Activated CD4-positive, alpha-beta T cell treated with anti-CD3 and anti-CD28 coated beads, Interleukin-2, amount 10 ng/mL, durations not matched to agents 7 days and 5 days (primary cell): ENCODE measurements at places on chromosomes 3 and 15. TPM values are rescaled to one million over a fixed set of nuclear protein-coding genes. Genes with fewer than 3 reads are reported as not detected.
A peak's percentile ranks its signal among the peaks of the same experiment; 100 is the strongest.

The HYAL1 gene
- 0.07 TPM for total RNA-seq

The NR1I2 gene
- total RNA-seq, result not detected

The BTLA gene
- total RNA-seq, result 43.1 TPM

The IGSF11 gene
- total RNA-seq, result 2.0 TPM

The GPR149 gene
- total RNA-seq, result not detected

The ADAM10 gene
- 140 TPM for total RNA-seq

The EFHB gene
- 0.33 TPM for total RNA-seq

- H3K36me3 ChIP-seq, result peaks cover 93% of the 10 kb centered on the region
- peaks cover 90% of the 10 kb centered on the region for H3K4me1 ChIP-seq
- no peak overlapping the region for H3K4me3 ChIP-seq
- no peaks in the 10 kb centered on the region for H3K27me3 ChIP-seq
Observed at GRCh38 chr3:16373341-16373946, 108.4 kb downstream of the OXNAD1 start.

DNA sequence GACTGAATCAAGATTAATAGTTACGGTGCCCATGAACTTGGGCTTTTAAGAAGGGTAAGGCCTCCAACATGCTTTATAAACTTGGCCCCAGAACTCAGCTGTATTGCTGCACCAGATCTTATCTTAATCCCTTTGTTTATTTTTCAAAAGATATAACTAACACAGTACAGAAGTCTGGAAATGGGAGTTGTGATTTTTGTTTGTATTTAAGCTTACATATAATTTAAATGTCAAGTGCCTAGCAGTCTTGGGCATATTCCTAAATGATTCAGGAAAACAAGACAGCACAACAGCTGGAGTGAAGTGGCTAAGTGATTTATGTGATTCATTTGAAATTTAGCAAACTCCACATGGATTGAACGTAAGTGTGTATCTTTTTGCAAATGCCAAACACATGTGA lies 56.2 kb downstream of the NBEAL2 start:
- no peaks in the 10 kb centered on the region for H3K27me3 ChIP-seq
- peaks cover 57% of the 10 kb centered on the region for H3K36me3 ChIP-seq
- DNase-seq, result no peak
- peak overlapping the region; percentile 6 for H3K27ac ChIP-seq

- peak; percentile 53 for DNase-seq
- no peaks in the 10 kb centered on the region for H3K36me3 ChIP-seq
- peaks cover 11% of the 10 kb centered on the region for H3K4me1 ChIP-seq
- no peak within 1 kb of the TSS for H3K27ac ChIP-seq
- peak within 1 kb of the TSS; percentile 75 for H3K4me3 ChIP-seq
Observed at GRCh38 chr3:171809861-171810628, at the start of gene PLD1. TSS of gene PLD1 (minus strand) at chr3:171810483. CDS start at chr3:171738051, 72,432 bp downstream.

DNA sequence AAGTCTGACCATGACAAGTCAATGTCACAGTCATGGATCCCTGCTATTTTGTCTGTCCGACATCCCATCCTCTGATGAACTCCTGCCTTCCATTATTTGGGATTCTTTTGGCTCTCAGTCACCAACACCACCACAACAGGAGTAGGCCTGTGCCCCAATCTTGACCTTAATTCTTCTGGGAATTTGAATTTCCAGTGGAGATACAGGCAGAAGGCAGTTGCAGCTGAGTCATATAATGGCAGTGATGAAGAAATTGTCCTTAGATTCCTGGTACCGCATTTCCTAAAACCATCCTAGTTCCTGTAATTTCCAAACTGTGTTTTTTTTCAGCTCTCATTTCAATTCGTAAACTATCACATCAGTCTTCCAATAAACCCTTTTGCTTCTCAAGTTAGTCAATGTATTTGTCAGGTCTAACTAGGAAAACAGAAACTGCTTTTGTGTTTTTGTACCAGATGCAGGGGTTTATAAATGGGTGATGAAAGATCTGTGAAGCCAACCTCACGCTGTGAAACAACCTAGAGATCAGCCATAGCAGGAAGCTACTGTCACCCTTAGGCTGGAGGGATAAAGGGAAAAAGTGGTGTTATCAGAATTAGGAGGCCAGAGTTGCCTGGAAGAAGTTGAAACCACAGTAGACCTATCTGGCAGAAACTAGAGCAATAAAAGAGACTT lies 126.3 kb upstream of the TMEM108 start:
- no peaks in the 10 kb centered on the region for H3K27me3 ChIP-seq
- no peak overlapping the region for H3K27ac ChIP-seq

- peak overlapping the region; percentile 97 for H3K4me3 ChIP-seq
- H3K36me3 ChIP-seq, result peaks cover 23% of the 10 kb centered on the region
- peak overlapping the region; percentile 96 for H3K27ac ChIP-seq
- peak; percentile 82 for DNase-seq
- H3K27me3 ChIP-seq, result no peaks in the 10 kb centered on the region
- peaks cover 80% of the 10 kb centered on the region for H3K4me1 ChIP-seq
Observed at GRCh38 chr3:16511681-16512434, 1.6 kb downstream of the RFTN1 start.

DNA sequence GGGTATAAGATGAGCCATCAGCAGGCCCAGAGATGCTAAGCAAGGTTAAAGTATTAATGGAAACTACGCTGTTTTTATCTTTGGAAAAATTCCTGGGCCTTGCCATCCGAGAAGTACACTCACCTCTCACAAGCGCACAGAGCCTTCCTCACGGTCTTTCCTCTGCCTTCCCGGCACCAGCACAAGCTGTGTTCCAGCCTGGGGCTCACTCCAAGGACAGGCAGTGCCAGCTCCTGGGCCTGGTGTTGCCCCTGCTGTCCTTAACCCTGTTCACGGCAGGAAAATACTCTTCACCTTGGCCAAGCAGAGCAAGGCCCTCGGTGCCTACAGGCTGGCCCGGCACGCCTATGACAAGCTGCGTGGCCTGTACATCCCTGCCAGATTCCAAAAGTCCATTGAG lies 14.3 kb upstream of the RHO start:
- H3K4me3 ChIP-seq, result no peak overlapping the region
- no peaks in the 10 kb centered on the region for H3K27me3 ChIP-seq
- H3K36me3 ChIP-seq, result no peaks in the 10 kb centered on the region

DNA sequence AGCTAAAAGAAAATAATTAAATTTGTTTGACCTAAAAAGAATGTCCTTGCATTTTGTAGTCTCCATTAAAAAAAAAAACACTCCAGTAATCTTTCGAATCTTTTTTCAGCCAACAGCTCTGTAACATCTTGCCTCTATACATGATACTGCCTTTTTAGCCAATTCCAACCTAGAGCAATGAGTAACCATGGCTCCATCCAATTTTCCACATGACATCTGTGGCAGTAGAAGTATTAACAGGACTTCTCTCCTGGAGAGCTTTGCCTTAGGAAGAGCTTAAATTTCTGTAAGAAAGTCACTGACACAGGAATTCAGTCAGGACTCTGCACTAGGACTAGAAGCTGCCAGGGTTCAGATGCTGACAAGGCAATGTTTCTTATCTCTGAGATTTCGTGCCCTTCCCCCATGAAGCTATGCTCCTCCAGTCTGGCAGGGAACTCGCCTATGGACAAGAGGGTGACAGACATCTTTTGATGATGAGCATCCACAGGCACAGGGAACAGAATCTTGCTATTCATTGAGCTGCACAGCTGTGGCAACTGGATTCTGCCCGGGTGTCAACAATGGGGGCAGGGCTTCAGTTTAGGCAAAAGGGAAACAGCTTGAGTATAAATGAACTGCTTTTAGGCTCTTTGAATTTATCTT lies 81.8 kb downstream of the ALCAM start:
- no peaks in the 10 kb centered on the region for H3K36me3 ChIP-seq
- no peak overlapping the region for H3K27ac ChIP-seq
- peaks cover 2% of the 10 kb centered on the region for H3K27me3 ChIP-seq
- no peaks in the 10 kb centered on the region for H3K4me1 ChIP-seq
- DNase-seq, result no peak
- H3K4me3 ChIP-seq, result no peak overlapping the region

- no peak overlapping the region for H3K4me3 ChIP-seq
- no peak for DNase-seq
- no peak overlapping the region for H3K27ac ChIP-seq
- no peaks in the 10 kb centered on the region for H3K36me3 ChIP-seq
- H3K4me1 ChIP-seq, result no peaks in the 10 kb centered on the region
Observed at GRCh38 chr3:20236603-20237002, 50.6 kb upstream of the SGO1 start.

GRCh38 chr15:80957556-80957955 lies 32.1 kb downstream of the MESD start:
- no peak overlapping the region for H3K27ac ChIP-seq
- peaks cover 34% of the 10 kb centered on the region for H3K36me3 ChIP-seq
- no peaks in the 10 kb centered on the region for H3K27me3 ChIP-seq

DNA sequence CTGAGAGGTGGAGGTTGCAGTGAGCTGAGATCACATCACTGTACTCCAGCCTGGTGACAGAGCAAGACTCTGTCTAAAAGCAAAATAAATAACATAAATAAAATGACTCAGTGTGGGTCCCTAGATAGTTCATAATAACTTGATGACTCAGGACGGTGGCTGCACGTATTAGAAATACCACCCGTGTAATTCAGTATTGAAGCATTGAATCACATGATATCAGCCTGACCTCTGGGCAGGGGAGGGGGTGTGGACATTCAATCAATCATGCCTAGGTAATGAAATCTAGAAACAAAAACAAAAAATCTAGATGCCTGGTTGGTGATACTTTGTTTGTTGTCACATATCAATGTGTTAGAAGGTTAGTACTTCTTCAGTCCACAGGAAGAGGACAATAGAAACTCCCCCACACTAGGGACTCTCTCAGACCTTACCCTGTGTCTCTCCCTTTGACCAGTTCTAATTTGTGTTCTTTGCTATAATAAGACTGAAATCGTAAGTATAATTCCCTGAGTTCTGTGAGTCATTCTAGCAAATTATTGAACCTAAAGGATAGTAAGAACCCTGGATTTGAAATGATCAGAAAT lies 177.3 kb downstream of the GAP43 start:
- H3K36me3 ChIP-seq, result no peaks in the 10 kb centered on the region
- peaks cover 5% of the 10 kb centered on the region for H3K4me1 ChIP-seq
- no peak overlapping the region for H3K27ac ChIP-seq

GRCh38 chr3:136109499-136109898 lies 86.6 kb downstream of the MSL2 start:
- peaks cover 22% of the 10 kb centered on the region for H3K4me1 ChIP-seq
- peaks cover 3% of the 10 kb centered on the region for H3K27me3 ChIP-seq
- DNase-seq, result no peak
- no peak overlapping the region for H3K4me3 ChIP-seq

DNA sequence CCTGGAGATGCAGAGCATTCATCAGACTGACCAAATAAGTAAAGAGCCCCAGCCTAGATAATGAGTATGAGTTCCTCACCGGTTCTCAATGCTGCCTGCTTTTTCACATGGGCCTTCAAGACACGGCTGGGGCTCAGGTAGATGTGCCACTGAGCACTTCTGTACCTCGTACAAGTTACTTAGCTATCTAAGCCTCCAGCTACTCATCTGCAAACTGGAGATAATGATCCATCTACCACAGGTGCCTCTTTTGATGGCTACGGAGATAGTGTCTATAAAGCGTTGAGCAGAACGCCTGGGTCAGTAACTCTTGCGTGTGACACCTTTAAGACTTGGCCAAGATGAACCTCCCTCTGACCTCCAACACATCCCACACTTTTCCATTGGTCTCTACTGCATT lies 56.3 kb downstream of the CCR4 start:
- no peaks in the 10 kb centered on the region for H3K27me3 ChIP-seq
- H3K4me1 ChIP-seq, result peaks cover 34% of the 10 kb centered on the region
- peaks cover 68% of the 10 kb centered on the region for H3K36me3 ChIP-seq

GRCh38 chr15:98920091-98920880 lies 87.3 kb downstream of the PGPEP1L start:
- H3K4me1 ChIP-seq, result peaks cover 29% of the 10 kb centered on the region
- H3K27ac ChIP-seq, result peak overlapping the region; percentile 51
- H3K4me3 ChIP-seq, result no peak overlapping the region
- no peaks in the 10 kb centered on the region for H3K27me3 ChIP-seq
- no peak for DNase-seq
